ENCODE measurements at places on chromosomes 1 and 21.

- no peak for DNase-seq
Observed at GRCh38 chr1:115364780-115365155, 26.7 kb upstream of the NGF start.

- no peak for DNase-seq
Observed at GRCh38 chr1:16376971-16377370, 9.9 kb downstream of the SZRD1 start.

- no peak for DNase-seq
Observed at GRCh38 chr1:65068202-65069010, 79.6 kb upstream of the AK4 start.

DNA sequence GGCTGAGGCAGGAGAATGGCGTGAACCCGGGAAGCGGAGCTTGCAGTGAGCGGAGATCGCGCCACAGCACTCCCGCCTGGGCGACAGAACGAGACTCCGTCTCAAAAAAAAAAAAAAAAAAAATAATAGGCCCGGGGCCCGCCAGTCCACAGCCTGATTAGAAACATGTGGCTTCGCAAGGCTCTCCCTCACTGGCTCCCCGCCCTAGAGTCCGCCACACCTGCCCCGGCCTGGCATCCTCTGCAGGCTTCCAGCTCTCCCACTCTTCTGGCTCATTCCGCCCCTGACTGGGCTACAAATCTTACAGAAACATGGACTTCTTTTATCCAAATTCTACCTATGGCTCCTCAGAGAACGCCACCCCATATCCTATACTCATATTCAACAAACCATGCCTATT is 32.4 kb downstream of the PGBD5 start:
- DNase-seq: no peak

DNA sequence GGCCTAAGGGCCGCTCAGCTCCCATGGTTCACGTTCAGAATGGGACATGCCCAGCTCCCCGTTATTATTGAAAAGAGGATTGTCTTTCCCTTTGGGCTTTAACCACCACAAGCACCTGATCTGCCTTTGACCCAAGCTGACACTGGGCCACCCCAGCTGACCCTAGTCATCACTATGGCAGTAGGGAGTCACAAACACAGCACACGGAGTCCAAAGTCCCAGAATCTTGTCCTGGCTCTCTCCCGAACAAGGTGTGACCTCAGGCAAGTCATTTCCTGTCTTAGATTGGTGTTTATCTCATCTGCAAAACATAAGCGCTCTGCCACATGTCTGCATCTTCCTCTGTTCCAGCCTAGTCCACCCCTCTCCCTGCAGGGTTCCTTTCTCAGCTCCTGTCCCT is 31.5 kb downstream of the IGFN1 start:
- no peak for DNase-seq

GRCh38 chr1:113811156-113811887 is 954 bp downstream of the RSBN1 start:
- DNase-seq: no peak

- DNase-seq: no peak
Observed at GRCh38 chr21:21101911-21102310, 103.7 kb downstream of the NCAM2 start.

DNA sequence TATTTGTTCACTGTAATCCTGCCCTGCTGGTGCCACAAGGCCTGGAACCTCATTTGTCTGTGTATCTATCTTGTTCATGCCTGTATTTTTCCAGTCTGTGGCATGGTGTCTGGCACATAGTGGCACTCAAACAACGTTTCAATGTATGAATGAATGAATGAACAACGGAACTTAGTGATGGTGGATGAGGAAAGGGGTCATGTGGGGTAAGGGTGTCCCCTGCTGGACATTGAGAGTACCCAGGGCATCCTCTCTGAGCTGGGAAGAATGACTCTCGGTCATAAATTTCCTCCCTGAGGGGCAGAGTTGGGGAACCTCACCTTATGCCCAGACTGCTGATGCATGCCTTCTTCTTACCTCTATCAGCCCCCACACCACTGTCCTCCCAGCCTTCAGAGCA is 18.9 kb upstream of the ZNF683 start:
- no peak for DNase-seq

GRCh38 chr1:244180256-244180655 is 129.2 kb downstream of the ZBTB18 start:
- DNase-seq: no peak

GRCh38 chr1:110091381-110091780 is 20.9 kb upstream of the UBL4B start:
- DNase-seq: no peak

DNA sequence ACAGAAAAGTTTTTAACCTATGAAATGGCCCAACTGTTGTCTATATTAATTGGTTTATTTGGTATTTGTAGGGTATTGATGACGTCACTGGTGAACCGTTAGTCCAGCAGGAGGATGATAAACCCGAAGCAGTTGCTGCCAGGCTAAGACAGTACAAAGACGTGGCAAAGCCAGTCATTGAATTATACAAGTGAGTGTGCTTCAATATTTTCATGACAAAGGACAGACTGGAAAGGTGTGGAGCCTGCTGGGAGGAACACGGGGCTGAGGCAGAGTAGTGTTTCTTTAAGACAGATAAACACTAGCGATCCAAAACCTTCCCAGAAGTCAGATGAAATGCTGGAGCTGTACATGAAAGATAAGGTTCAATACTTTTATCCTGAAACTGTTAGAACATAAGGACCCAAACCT is 76.7 kb downstream of the AK4 start:
- no peak for DNase-seq

- no peak for DNase-seq
Observed at GRCh38 chr1:152495066-152495675, 15.4 kb upstream of the LCE5A start.

DNA sequence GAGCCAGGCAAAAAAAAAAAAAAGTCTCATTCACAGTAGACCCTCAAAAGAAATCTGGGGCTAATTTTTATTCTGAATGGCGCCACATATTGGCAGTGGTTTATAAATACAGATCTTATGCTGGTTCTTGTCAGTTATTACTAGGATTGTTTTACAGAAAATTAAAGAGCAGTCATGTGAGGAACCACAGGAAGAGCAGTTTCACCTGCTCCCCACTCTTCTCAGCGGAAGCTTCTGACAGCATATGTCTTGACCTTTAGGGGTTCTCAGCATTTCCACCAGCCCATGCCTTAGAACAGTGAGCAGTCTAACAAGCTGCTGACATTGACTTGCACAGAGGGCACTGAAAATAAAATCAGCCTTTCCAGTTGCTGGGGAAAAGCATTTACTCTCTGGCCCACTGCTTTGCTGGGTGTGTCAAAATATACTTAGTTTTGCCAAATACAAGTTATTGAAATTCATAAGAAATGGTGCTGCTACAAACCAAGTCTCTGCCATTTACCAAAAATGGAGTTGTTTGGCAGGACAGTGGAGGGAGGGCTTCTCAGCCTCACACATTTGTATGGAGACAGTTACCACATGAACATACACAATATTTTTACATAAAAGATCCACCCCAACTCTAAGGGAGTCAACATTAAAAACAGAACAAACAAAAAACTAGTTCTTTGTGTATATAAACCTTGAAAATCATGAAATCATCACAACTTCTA is 144.2 kb downstream of the SYT2 start:
- DNase-seq: no peak

DNA sequence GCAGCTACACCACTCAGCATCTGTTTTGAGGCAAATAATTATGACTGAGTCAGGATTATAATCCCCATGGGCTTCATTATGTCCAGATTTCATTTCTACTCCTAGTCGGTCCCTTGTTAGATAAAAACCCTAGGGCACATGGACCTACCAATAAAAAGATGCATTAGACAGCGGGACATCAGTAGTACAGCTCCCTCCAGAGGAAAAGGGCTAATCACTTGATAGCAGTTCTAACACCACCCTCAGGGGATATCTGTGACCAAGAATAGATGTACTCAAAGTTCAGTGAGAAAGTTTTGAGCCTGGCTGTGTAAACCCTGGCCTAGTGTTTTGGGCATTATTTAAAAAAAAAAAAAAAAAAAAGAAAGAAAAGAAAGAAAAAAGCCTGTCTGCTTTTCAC is 10.0 kb downstream of the GJA8 start:
- no peak for DNase-seq

Measured in amniotic stem cell (primary cell).